Stimulated activated CD4-positive, alpha-beta T cell treated with anti-CD3 and anti-CD28 coated beads, Interleukin-2, amount 100 ng/mL, for 4 hours (primary cell): ENCODE measurements at places on chromosomes 2 and 18.

DNA sequence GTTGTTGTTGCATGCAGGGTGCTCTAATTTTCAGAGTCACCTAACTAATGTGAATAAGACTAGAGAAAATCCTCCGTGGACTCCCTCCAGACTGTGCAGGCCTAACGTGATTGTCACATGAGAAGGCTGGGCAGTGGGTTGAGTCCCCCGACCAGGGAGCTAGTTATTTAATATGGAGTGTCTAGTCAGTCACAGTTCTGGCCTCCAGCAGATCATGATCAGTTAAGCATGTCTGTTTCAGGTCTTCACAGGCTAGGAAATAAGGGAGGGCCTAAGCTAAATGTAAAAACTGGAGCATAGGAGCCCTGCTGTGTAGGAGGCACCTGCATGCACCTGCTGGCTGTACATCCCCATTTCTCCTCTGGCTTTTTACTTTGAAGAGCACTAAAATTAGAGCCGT, 86.8 kb downstream of the PRPF40A start:
- DNase-seq, result no peak

DNA sequence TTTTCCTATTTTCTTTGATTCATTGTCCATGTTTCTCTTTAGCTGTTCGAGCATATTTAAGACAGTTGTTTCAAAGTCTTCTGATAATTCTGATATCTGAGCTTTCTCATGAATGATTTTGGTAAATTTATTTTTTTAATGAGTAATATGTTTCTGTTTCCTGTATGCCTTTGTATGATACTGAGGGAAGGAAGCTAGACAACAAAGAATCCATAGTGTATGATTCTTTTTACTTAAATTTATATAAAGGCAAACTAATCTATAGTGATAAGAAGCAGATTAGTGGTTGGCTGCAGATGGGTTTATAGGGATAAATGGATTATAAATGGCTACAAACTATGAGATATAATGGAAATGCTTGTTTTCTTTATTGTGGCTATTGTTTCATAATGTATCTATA, 352.7 kb upstream of the CDH2 start:
- DNase-seq, result no peak

DNA sequence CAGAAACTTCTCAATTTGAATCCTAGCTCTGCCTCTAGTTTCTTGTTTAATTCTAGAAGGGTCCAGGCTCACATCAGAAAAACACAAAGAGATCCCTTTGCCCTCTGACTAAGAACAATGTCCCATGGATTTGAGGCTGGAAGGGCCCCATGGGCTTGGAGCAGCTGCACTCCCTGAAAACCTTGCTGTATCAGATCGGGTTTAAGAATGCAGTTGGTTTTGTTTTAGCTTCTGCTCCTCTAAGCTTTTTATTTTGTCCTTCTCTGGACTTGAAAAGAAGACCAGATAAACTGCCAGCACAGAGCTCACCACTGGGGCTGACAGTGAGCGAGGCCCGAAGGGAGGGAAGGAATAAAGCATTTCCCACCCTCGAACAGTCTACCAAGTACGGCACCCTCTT, 69.2 kb upstream of the WIPF1 start:
- no peak for DNase-seq

GRCh38 chr2:44906972-44907371, 34.5 kb upstream of the SIX3 start:
- no peak for DNase-seq

DNA sequence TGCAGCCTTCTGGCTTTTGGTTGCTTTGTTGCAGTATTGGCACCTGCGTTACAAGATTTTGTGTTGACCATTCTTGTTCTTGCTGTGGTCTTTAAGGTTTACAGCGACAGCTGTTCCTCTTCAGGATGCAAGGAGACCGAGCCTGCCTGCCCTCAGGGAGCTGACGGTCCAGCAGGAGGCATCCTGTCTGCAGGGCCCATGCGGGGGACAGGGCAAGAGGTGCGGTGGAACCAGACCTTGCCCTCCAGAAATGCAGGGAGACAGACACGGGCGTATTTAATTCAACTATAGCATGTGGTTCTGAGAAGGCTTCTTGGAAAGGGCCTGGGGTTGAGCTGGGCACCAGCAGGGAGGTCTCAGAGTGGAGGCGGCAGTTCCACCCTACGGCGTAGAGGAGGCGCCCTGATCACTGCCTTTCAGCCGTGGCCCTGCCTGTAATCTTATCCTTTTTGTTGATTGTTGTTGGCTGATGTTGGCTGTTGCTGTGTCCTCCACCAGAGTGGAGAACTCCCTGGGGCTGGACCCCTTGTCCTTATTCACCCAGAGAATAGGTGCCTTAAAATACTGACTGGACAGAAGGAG, 71.7 kb downstream of the HPCAL1 start:
- no peak for DNase-seq

- no peak for DNase-seq
These were observed 113.7 kb downstream of the TTC27 start for GRCh38 chr2:32741575-32741974.

DNA sequence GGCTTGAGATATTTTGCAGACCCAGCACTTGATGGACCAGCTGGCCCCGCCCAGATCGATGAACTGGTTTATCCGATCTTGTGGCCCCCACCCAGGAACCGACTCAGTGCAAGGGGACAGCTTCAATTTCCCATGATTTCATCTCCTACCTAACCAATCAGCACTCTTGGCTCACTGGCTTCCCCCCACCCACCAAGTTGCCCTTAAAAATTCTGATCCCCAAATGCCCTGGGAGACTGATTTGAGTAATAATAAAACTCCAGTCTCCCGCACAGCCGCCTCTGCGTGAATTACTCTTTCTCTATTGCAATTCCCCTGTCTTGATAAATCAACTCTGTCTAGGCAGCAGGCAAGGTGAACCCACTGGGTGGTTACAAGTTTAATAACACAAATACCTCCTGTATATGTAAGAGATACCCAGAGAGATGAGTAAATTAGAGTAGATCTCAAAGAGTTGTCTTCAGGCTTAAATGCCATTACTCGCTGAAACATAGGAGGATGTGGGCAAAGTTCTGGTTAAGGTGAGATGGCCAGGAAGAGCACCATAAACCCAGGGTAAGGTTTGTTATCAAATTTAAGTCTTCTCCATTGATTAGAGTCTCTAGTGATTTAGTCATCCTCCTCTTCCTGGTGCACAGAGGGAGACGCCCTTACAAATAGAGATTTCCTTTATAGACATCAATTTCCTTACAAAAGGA, 222.8 kb downstream of the ARL4C start:
- DNase-seq, result no peak

- DNase-seq, result no peak
These were observed 466.3 kb upstream of the SETBP1 start for GRCh38 chr18:44214396-44214795.

DNA sequence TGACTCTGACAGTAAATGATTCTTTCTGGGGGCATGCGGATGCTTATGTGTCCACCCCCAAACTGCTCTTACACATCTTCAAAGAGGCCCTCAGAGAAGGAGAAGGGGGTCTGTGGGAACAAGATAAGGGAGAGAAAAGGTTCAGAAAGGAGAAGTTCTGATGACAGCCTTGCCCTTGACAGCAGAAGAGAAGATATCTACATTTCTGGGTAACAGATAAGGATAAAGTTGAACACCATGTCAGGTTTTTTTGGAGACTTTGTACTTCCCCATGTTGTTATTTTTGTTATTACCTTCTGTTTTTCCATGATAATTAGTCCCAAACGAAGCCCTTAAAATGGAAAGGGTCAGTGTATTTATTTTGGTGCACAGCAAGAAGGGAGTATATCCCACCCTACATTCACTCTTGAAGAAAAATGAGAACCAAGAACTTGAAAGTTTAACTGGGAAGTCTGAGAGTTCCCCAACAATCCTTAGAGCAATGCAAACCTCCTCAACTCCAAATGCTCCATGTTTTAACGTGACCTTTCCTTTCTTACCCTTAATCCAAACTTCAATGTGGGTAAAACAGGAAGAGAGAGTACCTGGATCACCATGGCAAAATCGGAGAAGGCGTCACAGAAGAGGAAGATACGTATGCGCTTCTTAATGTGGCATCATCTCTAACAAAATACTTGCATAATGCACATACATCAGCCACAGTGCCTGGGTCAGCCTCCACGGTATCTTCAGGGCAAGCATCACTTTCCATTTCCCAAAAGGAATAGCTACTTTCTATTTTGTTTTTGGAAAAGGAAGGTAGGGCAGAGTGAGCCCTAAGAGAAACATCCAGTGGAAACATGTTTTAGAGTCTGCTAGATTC, 264.6 kb upstream of the STON1 start:
- DNase-seq, result no peak

GRCh38 chr2:103176294-103176915, 414.6 kb downstream of the TMEM182 start:
- DNase-seq, result no peak
